A549 treated with dexamethasone at 1 μM for 4 hours (cell line): ENCODE measurements at places on chromosomes 5 and 9. TPM values are rescaled to one million over a fixed set of nuclear protein-coding genes. Genes with fewer than 3 reads are reported as not detected.

ATOSB gene
- total RNA-seq: 8.8 to 14.3 TPM (median 11.8 TPM) in 5 replicates

ABO gene
- total RNA-seq: not detected in 5 replicates

MEGF10 gene
- total RNA-seq: 0.13 TPM in 1 of 5 replicates, not detected in the others

GDA gene
- 0.69 to 1.4 TPM (median 1.0 TPM) in 5 replicates for total RNA-seq

HAVCR2 gene
- 0.32 to 0.52 TPM (median 0.38 TPM) in 5 replicates for total RNA-seq

IFNA7 gene
- not detected in 5 replicates for total RNA-seq

PTGS1 gene
- total RNA-seq: 1.4 to 2.3 TPM (median 1.8 TPM) in 5 replicates

DBH gene
- total RNA-seq: not detected in 5 replicates

TMEFF1 gene
- total RNA-seq: 0.59 to 1.3 TPM (median 0.95 TPM) in 5 replicates
